T1000 (cell line): ENCODE measurements at places on chromosomes 12 and 14.

GRCh38 chr12:27771481-27772327 lies 8.3 kb upstream of the KLHL42 start:
- no peak for DNase-seq

DNA sequence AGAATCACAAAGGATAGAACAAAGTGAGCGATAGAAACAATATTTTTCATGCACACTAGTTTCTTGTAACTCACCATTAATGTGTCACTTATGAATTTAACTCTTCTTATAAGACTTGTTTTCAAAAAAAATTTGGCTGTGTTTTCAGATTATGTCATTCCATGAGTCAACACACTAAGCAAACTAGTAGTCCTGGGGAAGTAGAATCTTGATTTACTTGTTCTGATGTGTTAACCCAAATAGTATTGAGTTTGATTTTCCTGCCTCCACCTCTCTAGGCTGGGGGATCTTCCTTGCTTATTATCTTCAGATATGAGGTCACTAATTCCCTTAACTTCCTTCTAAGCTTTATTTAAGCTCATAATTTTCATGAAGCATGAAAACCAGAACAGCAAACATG lies 151.0 kb upstream of the SEL1L start:
- DNase-seq, result no peak

DNA sequence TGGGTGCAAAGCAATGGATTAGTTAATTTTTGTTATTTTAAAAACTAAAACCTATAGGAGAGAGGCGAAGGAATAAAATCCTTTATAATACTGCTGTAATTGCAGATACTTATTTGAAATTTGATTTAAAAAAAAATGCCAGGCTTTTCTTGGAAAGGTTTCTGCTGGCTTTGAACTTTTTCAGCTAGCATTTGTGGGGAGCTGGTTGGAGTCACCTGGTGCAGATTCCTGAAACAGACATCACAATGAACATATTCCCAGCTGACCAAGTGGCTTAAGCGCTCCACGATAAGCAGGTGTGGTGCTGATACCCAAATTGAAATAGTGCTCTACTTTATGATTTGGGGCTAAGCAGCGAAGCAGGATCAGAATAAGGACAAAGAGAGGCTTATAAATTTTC lies 42.9 kb downstream of the DACT1 start:
- DNase-seq, result no peak

DNA sequence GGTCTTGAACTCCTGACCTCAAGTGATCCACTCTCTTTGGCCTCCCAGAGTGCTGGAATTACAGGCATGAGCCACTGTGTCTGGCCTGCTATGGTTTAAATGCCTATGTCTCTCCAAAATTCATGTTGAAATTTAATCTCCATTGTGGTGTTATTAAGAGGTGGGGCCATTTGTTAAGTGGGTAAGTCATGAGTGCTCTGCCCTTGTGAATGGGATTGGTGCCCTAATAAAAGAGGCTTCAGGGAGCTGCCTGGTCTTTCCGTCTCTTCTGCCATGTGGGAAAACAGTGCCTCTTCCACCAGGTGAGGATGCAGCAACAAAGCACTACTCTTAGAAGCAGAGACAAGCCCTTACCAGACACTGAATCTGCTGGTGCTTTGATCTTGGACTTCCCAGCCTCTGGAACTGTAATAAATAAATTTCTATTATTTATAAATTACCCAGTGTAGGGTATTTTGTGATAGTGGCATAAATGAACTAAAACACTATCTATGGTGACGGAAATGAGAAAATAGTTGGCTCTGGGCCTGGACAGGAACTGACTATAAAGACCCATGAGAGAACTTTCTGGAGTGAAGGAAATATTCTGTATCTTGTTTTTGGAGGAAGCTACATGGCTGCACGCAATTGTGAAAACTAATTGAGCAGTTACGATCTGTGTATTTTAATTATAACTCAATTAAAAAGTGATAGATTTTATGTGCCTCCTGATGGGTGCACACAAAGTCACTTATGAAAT lies 12.1 kb upstream of the ATP23 start:
- no peak for DNase-seq

DNA sequence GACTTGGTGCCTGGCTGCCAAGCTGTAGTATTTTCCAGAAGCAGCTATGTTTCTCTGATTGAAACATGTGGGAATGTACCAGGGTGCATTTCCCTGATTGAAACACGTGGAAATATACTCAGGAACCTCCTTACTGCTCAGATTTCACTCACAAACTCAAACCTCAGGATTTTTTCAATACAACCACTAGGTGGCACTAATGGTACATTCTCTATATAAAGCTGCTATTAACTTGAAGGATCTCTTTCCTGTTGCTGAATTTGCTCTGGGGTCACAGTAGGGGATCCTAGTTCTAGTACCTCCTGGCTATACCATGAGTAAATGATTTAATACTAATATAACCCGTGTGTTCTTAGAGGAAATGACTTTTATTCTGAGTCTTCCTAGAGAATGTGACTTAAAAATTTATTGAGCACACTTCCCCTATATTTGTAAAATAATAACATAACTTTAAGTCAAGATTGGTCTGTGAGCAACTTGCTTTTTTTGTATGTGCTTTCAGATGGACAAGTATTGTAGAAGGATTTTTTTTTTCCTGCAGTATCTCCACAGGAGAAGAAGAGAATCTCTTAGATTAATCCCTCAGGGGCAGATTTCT lies 173.8 kb upstream of the MIS18BP1 start:
- no peak for DNase-seq
